Activated CD4-positive, alpha-beta T cell treated with anti-CD3 and anti-CD28 coated beads, Interleukin-10, Interleukin-2, amounts not matched to agents 100 ng/mL and 50 ng/mL, durations not matched to agents 16 hours and 8 hours (primary cell): ENCODE measurements at places on chromosomes 5 and 9.
A peak's percentile ranks its signal among the peaks of the same experiment; 100 is the strongest.

DNA sequence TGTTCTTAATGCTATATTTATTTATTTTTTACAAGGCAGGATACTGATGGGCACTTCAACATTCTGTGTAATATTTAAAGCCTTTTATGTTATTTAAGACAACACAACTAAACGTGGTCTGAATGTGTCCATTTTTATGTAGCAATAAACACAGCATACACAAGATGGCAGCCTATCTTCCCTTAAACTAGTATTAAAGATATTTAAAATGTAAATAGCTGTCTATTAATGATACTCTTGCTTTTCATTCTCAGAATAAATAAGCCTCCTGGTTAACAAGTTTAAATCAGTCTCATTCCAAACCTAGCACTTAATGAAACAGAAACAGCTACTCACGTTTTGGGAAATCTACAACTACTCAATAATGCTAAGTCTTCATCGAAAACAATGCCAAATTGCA lies 315.7 kb downstream of the MCTP1 start:
- DNase-seq = no peak

DNA sequence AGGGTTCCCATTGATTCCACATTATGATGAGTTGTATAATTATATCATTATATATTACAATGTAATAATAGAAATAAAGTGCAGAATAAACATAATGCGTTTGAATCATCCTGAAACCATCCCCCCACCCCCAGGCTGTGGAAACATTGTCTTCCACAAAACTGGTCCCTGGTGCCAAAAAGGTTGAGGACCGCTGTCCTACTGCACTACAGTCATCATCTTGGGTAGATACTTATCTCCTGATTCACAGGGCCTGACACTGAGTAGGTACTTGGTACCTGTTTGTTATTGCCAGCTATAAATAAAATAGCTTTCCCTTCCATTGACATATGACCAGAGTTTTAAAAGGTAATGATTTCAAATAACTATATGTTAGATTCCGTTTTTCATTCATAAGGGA lies 25.6 kb downstream of the ANP32B start:
- DNase-seq = no peak

DNA sequence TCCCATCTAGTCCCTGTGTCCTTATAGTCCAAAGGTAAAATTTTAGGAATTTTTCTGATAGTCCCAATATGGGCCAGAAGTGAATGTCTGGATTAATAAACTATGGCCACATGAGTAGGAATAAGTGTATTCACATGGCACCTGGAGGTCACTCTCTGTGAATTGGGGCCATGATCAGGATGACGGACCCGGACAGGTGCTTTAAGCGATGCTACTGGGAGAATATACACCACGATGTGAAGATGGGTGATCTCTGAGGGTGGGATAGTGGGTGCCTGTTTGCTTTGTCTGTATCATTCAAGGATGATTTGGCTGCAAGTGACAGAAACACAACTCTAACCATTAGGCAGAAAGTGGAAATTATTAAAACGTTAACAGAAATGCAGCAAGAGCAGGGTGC lies 101.2 kb downstream of the UGCG start:
- DNase-seq = no peak

GRCh38 chr9:18976709-18977531 lies 56.1 kb downstream of the SAXO1 start:
- DNase-seq = peak; percentile 5

DNA sequence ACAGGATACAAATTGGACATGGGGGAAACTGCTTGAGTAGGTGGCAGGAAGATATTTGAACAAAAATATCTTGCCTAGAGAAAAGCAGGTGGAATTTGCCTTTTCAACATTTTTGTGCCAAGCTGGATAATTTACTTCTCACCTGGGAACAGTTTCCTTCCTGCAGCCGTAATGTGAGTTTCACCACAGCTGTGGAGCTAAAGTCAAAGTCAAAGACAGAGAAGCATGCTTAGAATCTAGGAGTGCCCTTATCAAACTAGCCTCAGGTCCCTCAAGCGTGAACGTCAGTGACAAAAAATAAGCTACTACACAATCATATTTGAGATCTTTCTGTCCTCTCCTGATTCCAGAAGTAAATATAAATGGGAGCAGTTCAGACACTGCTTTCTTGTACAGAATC lies 588.9 kb downstream of the MAT2B start:
- DNase-seq = no peak

DNA sequence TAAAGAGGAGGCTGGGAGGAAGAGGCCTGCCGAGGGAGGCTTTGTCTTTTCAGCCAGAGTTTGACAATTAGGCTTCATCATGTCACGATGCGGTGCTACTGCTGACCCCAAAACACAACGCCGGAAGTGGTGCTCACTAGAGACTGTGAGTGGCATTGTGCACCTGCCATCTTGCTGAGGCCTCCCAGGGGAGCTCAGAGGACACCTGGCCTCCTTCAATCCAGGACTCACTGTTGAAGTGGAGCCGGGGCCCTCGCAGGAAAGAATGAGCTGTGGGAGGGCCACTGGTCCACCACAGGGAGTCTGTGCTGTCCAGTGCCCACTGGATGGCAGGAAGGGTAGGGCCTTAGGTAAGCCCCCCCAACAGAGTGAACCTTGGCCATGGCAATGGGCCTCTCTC lies 12.7 kb upstream of the SLC25A48 start:
- DNase-seq = no peak

DNA sequence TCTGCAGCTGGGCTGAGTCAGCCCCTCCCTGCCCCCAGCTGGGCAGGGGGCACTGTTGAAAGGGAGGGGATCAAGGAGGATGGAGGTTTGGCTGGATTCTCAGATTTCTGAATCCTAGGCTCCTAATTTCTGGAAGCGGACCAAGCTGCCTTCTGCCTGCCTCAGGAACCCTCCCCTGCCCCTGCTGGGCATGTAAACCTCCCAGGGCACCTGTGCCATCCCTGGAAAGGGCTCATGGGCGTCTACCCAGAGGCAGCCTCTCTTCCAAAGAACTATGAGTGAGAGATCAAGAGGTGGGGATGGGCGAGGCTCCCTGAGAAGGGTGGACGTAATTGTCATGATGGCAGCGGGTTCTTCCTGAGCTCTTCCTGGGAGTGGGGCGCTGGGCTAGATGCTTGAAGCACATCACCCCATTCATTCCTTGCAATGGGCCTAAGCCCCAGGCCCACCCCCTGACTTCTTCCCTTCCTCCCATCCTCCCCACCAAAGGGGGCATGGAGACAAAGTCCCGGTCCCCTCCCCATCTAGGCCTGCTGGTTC lies 21.6 kb downstream of the CSF1R start:
- DNase-seq = no peak

DNA sequence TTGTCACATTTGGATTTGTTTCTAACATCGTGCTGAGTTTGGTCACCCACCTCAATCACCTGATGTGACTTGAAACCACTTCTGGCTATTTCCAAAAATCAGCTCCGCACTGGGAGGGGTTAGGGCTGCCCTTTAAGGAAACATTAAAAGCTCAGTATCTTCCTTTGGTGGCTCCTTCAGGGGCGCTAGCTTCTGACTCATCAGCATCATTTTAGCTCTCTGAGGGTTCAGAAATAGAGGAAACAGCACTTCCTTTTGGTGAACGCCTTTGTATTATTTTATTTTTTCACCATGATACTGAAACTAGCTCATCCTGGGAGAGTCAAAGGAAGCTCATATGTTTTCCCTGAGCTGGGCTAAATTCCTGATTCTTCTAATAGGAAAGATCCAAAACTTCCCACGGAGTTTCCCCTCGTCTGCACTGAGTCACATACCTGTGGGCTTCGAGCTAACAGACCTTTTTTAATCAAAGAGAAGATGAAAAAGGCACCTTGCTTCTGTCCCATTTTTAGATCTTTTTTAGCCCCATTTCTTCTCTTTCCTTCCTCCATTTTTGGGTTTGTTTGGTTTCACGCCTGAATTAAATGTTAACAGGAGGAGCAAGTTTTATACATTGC lies 48.2 kb downstream of the ROPN1L start:
- DNase-seq = peak; percentile 25

DNA sequence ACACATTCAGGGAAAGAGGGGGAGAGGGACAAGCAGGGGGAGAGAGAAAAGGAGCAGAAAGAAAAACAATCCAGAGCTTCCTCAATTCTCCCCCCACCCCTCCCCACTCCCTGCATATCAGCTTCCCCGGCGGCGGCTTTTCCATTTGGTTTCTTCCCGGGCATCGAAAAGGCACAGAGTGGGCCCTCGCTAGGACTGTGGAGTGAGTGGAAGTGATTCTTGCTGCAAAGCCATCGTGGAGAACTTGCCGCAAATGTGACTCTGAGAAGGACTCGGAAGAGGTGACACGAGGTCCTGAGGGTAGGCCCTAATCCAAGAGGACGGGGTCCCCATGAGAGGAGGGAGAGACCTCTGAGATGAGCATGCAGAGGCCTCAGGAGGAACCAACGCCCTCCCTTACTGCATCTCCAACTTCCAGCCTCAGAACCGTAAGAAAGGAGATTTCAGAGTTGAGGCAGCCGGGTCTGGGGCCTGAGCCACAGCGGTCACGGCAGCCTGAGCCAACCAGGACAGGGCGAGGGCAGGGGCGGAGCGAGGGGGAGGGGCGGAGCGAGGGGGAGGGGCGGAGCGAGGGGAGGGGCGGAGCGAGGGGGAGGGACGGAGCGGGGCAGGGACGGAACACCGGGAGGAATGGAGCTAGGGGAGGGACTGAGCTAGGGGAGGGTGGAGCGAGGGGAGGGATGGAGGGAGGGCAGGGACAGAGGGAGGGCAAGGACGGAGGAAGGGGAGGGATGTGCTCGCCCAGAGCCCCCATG lies 21.2 kb upstream of the SARDH start:
- no peak for DNase-seq

- DNase-seq = peak; percentile 64
Measured at GRCh38 chr5:142095035-142095434, 13.5 kb upstream of the NDFIP1 start.

GRCh38 chr5:132653716-132654115 lies 4.3 kb upstream of the IL13 start:
- DNase-seq = no peak

GRCh38 chr9:105144841-105145240 lies 99.6 kb upstream of the SLC44A1 start:
- no peak for DNase-seq

GRCh38 chr9:115111874-115112273 lies 6.1 kb downstream of the TNC start:
- DNase-seq = no peak

DNA sequence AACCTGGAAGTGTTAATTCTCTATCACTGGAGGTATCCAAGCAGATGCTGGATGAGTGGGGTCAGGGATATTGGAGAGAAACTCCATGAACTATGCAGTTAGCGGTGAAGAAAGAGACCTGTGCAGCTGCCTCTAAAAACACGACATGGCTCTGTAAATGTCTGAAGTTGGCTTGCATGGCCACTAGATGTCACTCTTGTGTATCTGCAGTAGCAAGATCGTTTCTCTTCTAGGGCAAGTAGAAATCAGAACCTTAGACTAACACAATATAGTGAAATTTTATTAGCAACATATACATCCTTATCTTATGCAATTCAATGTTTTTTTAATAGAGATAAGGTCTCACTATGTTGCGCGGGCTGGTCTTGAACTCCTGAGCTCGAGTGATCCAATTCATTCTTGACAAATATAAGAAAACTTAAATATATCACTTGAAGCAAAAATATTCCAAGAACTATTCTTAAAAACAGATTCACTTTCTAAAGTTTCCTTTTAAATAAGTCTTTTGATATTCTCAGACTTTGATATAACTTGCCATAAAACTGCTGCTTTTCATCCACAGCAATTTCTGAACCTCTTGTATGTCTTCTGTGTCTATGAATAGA lies 2.9 kb downstream of the OR2S2 start:
- peak; percentile 70 for DNase-seq

DNA sequence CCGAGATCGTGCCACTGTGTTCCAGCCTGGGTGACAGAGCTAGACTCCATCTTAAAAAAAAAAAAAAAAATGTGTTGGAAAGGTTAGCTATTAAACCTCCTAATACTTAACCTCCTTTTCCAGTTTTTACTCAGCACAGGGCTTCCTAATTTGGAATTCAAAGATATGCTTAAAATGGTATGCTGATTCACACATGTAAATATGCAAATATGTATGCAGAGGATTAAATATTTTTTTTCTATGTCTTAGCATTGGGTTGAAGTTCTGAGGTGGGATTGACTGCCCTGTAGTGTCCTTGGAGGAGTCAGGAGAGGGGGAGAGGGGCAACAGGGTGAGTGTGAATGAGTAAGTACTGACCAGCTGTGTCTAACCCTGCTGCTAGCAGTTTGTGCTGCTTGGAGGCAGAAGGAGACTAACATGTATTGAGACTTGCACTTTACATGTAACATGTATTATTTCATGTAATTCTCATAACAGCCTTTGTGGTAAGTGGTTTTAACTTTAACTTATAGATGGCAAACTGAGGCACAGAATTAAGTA lies 63.2 kb downstream of the SLC44A1 start:
- no peak for DNase-seq

GRCh38 chr5:179297026-179297425 lies 48.2 kb downstream of the ADAMTS2 start:
- no peak for DNase-seq

DNA sequence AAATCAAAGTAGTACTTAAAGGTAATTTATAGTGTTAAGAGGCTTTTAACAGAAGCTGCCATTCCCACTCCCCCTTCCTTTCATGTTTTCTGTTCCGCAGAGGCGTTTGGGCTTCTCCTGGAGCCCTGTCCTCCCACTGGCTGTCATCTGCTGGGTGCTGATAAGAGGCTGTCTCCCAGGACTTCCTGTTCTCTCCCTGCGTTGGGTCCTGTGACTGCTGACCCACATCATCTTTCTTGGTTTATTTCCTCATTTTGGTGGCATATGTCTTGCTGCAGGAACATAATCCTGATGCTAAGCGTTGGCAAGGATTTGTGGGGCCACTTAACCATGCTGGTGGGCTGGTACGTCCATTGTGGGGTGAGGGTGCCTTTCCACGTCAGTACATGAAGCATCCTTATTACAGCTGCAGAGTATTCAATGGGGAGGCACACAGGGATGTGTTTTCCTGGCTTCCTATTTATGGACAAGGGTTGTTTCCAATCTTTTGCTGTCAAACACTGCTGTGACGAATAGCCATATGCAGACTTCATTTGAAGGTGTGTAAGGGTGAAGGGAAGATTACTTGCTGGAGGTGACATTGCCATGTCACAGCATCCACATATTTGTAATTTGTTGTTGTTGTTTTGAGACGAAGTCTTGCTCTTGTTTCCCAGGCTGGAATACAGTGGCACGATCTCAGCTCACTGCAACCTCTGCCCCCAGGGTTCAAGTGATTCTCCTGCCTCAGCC lies 22.3 kb upstream of the RNF130 start:
- no peak for DNase-seq

GRCh38 chr9:125850106-125850632 lies 103.0 kb downstream of the PBX3 start:
- no peak for DNase-seq
